Adipocyte (in vitro differentiated cells): ENCODE measurements at places on chromosomes 4 and X.

DNA sequence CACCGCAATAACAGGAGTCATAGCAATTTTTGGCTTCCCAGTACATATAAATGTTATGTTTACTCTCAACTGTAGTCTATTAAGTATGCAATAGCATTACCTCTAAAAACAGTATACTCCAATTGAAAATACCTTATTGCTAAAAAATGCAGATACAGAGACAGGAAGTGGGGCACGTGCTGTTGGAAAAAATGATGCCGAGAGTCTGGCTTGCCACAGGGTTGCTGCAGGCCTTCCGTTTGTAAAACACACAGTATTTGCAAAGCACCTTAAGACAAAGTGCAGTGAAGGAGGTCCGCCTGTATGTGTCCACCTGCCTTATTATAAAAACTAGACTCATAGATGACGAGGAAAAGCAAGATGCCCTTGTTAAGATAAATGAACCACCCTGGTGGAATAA, 23.5 kb downstream of the CD99 start:
- no peak for DNase-seq

DNA sequence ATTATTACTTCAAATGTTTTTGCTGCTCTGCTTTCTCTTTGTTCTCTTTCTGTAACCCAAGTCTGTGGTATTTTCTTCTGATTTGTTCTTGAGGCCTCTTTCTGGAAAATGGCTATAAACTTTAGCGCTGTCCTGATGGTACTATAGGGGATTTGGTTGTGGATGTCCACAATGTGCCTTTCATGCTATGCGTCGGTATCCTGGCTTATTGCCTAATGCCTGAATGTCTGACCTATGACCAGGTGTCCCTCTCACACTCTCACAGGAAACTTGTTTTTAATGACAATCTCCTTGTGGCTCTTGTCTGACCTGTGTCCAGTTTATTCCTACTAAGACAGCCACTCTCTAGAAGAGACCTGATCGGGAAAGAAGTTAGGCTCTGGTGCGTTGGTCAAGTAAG, 222.4 kb upstream of the NR3C2 start:
- DNase-seq = no peak

- no peak for DNase-seq
Measured at GRCh38 chr4:149345424-149345823, 470.2 kb downstream of the IQCM start.

GRCh38 chrX:44439242-44439794, 95.8 kb upstream of the EFHC2 start:
- no peak for DNase-seq

DNA sequence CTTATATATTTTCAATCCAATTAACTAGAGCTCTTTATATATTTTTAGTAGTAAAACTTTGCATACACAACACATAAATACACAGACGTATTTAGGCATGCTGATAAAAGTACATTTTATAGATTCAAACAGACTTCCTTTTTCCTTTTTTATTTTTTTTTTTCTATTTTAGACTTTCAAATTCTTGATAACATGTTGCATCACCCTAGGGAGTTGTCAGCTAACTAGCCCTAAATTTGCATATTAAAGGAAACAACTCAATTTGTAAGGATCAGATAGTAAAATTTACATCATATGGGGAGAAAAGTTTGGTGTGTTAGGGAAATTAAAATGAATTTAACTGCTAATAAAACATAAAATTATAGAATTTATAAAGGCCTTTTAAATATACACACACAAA, 47.4 kb upstream of the APOOL start:
- DNase-seq = peak; percentile 22

DNA sequence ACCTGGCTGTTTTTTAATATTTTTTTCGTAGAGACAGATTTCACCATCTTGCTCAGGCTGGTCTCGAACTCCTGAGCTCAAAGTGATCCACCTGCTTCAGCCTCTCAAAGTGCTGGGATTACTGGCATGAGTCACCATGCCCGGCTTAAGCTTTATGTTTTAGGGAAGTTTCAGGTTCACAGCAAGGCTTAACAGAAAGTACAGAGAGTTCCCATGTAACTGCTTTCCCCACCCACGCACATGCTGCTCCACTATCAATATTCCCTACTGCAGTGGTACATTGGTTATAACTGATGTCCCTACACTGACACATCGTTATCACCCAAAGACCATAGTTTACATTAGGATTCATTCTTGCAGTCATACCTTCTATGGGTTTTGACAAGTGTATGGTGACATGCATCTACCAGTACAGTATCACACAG, 62.7 kb downstream of the PRPS1 start:
- DNase-seq = peak; percentile 33

- no peak for DNase-seq
Measured at GRCh38 chr4:122928930-122929329, 6.5 kb upstream of the NUDT6 start.

DNA sequence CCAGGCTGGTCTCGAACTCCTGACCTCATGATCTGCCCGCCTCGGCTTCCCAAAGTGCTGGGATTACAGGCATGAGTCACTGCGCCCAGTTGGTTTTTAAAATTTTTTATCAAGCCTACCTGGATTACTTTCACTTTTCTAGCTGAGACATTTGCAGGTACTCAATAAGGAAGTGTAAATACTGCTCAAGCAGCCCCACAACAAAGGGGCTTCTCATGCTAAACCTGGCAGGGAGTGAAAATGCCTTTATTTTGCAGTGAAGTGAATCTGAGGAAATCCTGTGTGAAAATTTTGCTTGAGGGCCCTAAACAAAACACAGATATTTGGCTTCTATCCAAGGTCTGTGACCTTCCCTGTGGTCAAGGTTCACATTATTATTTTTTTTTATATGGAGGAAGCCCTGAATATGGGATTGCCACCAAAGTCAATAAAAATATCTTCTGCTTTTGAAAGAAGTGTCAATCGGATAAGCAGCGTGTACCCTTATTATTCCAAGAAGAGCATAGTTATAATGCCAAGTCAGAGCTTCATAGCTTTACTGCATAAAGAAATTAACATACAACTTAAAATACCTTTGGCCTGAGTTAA, 481.0 kb downstream of the SH2D1A start:
- DNase-seq = no peak

- no peak for DNase-seq
Measured at GRCh38 chrX:39985071-39985470, 112.7 kb downstream of the BCOR start.

GRCh38 chrX:22325096-22325495, 52.4 kb downstream of the CBLL2 start:
- DNase-seq = peak; percentile 22

GRCh38 chrX:65731684-65732289, 64.3 kb downstream of the MSN start:
- no peak for DNase-seq

DNA sequence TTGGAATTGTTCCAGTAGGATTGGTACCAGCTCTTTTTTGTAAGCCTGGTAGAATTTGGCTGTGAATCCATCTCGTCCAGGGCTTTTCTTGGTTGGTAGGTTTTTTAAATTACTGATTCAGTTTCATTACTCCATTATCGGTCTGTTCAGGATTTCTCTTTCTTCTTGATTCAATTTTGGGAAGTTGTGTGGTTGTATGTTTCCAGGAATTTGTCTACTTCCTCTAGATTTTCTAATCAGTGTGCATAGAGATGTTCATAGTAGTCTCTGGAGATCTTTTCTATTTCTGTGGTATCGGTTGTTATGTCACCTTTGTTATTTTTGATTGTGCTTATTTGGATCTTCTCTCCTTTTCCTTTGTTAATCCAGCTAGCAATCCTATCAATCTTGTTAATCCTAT, 248.7 kb downstream of the ARHGAP10 start:
- no peak for DNase-seq

DNA sequence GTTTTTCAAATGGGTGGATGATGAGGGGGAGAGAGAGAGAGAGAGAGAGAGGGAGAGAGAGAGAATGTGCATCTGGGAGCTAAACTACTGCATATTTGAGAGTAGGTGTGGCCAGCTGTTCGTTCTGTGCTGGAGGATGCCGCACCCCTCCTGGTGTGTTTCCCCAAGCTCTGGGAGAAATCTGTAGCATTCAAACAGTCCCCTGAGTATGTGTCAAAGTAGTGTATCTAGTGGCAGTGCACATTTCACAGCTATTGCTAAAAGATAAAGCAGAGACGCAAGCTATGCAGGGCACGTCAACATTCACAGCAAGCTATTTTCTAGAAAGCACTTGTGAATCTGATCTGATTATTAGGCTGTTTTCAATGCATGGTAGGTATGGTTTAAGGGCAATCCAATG, 83.5 kb upstream of the LIMCH1 start:
- peak; percentile 28 for DNase-seq

- no peak for DNase-seq
Measured at GRCh38 chrX:40147126-40147952, 49.6 kb upstream of the BCOR start.
